MV-4-11 (cell line): ENCODE measurements at places on chromosomes 2 and 18.

GRCh38 chr18:23643815-23644490 is 18.8 kb downstream of the ANKRD29 start:
- no peak for DNase-seq

DNA sequence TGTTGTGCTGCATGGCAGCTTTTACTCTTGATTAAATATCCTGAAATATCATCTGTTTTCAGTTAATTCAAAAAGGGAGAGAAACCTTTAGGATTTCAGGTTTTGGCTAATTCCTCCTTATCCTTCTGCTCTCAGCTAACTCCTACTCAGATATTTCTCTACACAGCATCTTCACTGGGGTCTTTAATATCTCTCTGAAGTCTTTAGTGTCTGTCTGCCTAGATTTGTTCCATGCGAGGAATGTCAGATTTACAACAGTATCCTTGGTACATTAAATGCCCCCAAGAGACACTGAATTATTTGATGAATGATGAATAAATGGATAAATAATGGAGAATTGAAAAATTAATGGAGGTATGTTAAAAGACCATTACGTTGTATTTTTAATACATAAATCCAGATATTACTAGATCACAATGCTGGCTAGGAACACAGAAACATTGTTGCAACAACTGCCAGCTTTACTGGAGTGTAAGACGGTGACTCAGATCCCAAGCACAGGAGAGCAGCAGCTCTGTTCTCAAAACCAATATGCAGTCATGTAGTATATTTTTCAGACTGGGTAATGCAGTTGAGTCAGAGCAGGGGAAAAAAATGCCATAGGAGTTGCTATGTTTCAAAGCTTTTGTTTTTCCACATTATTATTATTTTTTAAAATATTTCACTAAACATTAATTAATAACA is 388.0 kb upstream of the SYT4 start:
- no peak for DNase-seq

GRCh38 chr18:76765649-76766048 is 56.7 kb upstream of the ZNF236 start:
- DNase-seq = no peak

GRCh38 chr18:40413160-40413559 is 1541.9 kb upstream of the PIK3C3 start:
- DNase-seq = no peak

DNA sequence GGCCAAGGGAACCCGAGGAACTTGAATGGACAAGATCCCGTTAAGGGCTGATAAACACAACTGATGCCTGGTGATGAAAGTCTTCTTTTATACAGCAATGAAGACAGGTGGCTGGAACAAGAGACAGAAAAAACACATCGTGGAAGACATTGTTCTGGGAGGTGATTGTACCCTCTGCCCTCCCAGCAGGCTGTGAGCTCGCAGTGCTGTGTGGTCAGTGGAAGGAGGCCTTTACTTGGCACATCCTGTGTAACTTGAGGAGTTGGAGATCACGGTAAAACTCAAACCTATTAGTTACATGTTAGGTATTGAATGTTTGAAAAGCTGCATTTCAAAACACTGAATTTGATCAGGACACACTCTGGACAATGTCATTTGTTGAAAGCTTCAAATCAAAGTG is 249.9 kb upstream of the EPAS1 start:
- DNase-seq = no peak

- no peak for DNase-seq
Observed at GRCh38 chr2:497770-498492, 179.3 kb downstream of the TMEM18 start.

DNA sequence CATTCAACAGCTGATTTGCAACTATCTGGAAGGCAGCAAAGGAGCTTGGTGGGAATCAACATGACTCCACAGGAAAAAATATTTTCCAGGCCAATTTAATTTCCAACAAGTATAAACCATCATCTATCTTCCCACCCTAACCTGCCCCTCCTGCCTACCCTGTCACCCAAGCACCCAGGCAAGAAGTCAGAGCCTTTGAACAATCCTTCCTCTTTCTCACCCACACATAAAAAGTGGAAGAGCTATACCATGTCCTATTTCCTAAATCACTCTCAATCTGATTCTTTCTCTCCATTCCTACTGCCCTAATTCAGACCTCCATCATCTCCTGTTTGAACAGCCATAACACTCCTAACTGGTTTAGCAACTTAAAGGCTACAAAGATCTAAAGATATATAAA is 12.7 kb downstream of the SPIRE1 start:
- DNase-seq = no peak

DNA sequence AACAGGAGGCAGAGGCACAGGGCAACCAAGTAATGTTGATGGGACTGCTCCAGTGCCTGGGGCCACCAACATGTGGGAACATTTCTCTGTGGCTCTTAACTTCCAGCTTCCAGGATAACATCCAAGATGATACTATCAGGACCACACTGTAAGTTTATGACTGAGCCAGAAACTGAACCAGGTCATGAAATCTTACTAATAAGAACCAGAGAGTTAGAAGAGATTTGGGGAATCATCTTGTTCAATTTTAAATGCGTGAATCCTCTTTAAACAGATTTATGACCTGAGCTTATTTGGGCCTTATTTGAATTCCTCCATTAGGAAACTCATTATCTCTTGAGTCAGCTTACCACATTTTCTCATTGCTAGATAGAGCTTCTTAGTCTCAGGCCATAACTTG is 45.0 kb downstream of the MAP2 start:
- no peak for DNase-seq

GRCh38 chr2:207601774-207602173 is 23.4 kb downstream of the METTL21A start:
- no peak for DNase-seq

DNA sequence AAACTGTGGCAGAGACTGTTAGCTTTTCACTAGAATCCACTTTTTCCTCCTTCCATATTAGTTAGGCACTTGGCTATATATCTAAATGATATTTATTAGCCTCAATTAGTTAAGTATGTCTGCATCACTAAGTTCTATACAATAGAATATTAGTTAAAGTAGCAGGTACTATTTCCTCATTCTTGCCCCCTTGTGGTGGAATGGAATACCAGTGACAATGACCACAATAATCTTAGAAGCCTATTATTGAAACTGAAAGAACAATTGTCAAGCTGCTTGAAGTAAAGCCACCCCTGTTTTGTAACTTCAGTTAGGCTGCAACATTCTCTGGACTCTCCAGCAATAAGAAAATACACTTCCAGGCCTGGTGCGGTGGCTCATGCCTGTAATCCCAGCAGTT is 476.3 kb upstream of the VWC2L start:
- DNase-seq = peak; percentile 57

DNA sequence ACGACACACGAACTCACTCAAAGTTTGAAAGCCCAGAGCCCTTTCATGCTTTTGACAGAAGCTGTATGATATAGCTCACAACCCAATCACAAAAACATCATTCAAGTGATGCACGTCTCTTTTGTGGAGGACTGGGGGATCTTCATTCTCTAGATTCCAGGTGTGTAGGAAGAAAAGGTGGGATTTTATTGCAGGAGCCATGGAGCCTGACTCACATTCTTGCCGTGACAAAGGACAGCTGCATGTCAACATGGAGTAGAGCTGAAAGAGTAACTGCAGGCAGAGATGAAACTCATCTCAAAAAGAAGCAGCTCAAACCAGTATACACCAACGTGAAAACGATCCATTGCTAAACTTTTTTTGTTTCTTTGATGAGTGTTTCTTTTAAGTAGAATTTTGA is 50.9 kb upstream of the PDE1A start:
- no peak for DNase-seq

DNA sequence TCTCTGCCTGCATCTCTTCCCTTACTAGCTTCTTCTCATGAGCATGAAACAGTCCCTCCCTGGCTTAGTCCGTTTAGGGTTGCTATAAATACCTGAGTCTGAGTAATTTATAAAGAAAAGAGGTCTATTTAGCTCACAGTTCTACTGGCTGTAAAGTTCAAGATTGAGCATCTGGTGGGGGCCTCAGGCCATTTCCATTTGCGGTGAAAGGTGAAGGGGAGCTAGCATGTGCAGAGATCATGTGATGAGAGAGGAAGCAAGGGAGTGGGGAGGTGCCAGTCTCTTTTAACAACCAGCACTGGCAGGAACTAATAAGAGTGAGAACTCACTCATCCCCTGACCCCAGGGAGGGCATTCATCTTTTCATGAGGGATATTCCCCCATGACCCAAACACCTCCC is 26.8 kb downstream of the RHBDD1 start:
- no peak for DNase-seq

DNA sequence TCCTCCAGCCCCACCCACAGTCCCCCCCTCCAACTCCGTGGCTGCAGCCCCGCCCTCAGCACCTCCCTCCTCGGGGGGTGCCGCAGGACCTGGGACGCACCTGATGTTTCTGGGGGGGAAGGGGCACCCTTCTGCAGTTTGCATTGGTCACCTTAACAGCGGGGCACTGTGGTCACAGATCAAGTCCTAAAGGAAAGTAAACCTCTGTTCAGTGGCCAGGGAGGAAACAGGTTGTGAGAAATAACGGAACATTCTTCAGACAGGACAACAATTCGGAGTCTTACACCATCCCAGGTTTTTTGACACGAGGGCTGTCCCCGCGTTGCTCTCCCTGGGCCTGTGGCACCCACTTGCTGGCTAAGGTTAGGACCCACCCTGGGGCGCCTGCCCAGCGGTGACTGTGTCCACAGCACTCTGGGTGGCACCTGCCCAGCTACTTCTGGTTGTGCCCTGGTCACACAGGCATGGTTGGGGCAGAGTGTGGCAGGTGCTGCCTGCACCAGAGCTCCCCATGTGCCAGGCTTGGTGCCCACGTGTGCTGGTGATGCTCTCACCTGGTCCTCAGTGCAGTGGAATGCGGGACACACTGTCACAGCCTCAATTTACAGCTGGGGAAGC is 93.5 kb upstream of the OTOS start:
- no peak for DNase-seq

DNA sequence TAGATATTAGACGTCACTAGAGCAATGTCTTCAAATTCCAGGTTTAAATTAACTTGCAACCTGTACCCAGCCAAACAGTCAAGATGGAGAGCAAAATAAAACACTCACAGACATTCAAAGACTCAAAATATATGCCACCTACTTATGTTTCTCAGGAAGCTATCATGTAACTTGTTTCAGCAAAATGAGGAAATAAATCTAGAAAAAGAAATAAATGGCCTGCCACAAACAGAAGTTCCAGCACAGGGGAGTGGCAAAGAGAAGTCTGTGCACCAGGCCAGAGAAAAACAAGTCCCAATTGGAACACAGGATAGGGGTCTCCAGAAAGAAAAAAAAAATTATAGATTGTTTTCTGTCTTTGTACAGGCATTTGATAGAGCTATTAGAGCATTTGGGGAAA is 96.7 kb downstream of the LRP2 start:
- peak; percentile 57 for DNase-seq

- no peak for DNase-seq
Observed at GRCh38 chr2:24638568-24638967, 147.5 kb downstream of the NCOA1 start.

GRCh38 chr2:4151521-4151920 is 448.1 kb downstream of the DCDC2C start:
- DNase-seq = no peak

- no peak for DNase-seq
Observed at GRCh38 chr2:46850742-46851141, 64.9 kb downstream of the MCFD2 start.

- no peak for DNase-seq
Observed at GRCh38 chr2:11040992-11041391, 114.3 kb upstream of the SLC66A3 start.

DNA sequence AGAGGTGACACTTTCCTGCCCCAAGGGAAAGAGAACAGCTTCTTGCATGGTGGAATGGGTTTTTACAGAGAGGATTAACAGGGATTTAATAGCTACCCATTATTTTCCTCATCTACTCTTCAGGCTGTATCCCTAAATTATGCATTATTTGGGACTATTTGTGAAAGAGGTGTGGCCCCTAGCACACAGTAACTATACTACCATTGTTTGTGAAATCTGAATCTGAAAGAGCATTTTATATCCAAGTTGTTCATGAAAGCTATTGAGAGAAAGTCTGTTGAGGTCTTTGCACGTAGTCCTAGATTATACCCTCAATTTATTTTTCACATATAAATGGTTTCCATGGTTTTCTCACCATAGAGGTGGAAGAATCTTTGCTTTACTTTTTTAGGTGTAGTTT is 78.1 kb downstream of the SPTBN1 start:
- no peak for DNase-seq

- DNase-seq = no peak
Observed at GRCh38 chr2:59233920-59234319, 992.8 kb upstream of the FANCL start.

GRCh38 chr2:218508299-218508698 is 59.9 kb downstream of the USP37 start:
- DNase-seq = no peak

- no peak for DNase-seq
Observed at GRCh38 chr2:8064603-8065002, 617.3 kb upstream of the ID2 start.

DNA sequence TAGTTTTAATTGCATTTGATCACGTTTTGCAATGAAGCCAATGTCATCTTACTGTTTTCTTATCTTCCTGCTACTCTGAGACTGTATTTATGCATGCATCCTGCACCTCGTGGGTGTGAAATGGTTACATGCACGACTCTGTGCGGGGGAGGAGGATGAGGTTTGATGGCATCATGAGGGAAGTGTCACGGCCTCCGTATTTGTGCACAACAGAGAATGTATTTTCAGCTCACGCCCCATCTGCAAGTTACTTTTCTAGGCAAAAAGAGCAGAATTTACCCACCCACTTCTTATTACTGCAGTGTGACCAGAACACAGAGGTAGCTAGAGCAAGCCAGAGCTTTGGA is 145.1 kb downstream of the TDRD15 start:
- DNase-seq = peak; percentile 27

GRCh38 chr2:175152242-175152641 is 15.8 kb downstream of the ATF2 start:
- no peak for DNase-seq

DNA sequence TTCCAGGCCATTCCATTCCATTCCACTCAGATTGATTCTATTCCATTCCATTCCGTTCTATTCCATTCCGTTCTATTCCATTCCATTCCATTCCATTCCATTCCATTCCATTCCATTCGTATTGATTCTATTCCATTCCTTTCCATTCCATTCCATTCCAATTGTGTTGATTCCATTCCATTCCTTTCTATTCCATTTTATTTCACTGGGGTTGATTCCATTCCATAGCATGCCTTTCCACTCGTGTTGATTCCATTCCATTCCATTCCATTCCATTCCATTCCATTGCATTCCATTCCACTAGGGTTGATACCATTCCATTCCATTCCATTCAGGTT is 1142.3 kb downstream of the RPIA start:
- DNase-seq = no peak

- peak; percentile 34 for DNase-seq
Observed at GRCh38 chr2:231378026-231378722, 17.3 kb upstream of the B3GNT7 start.

DNA sequence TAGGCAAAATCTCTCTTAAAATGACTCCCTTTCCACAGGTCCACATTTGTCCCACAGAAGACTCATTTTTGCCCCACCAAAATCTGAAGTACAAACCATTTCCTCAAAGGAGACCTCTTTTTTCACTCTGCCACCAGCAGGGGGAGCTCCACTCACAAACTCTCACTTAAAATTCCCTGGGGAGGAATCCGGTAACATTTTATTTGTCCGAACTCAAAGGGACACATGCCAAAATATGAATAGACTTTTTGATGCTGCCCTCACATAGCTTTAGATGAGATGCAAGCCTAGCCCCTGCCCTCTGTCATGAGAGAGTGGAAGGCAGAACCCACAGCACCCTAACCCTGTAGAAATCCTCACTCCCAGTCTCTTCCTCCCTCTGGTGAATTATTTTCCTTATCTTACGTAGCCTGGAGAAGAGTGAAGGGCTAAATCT is 57.1 kb downstream of the RMDN2 start:
- DNase-seq = peak; percentile 45
